ENCODE measurements at places on chromosomes 4 and X.
A peak's percentile ranks its signal among the peaks of the same experiment; 100 is the strongest.

GRCh38 chr4:22496165-22496813 lies 19.6 kb downstream of the ADGRA3 start:
- no peak for DNase-seq

DNA sequence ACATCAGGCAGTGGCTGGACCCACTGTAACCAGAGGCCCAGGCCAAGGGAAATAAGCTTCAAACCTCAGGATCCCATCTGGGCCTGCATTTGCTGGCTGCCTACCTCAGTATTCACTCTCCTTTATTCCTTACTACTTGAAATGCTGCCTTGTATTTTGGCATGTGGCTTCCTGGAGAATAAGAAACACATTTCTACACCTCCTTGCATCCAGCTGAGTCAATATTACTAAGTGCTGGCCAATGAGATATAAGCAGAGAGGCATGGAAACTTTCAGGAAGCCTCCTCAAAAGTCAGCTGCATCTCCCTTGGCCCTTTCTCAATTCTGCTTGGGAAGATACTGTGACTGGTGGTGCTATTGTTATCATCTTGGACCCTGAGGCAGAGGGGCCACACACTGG lies 59.8 kb upstream of the RELL1 start:
- DNase-seq = no peak

GRCh38 chr4:188399834-188400233 lies 260.6 kb downstream of the TRIML1 start:
- no peak for DNase-seq

GRCh38 chrX:24175276-24175675 lies 25.7 kb downstream of the ZFX start:
- no peak for DNase-seq

GRCh38 chr4:126888968-126889367 lies 743.8 kb upstream of the INTU start:
- no peak for DNase-seq

- DNase-seq = no peak
Observed at GRCh38 chrX:72142094-72142793, 10.5 kb upstream of the RTL5 start.

- DNase-seq = no peak
Observed at GRCh38 chr4:14513471-14513870, 488.8 kb upstream of the CPEB2 start.

DNA sequence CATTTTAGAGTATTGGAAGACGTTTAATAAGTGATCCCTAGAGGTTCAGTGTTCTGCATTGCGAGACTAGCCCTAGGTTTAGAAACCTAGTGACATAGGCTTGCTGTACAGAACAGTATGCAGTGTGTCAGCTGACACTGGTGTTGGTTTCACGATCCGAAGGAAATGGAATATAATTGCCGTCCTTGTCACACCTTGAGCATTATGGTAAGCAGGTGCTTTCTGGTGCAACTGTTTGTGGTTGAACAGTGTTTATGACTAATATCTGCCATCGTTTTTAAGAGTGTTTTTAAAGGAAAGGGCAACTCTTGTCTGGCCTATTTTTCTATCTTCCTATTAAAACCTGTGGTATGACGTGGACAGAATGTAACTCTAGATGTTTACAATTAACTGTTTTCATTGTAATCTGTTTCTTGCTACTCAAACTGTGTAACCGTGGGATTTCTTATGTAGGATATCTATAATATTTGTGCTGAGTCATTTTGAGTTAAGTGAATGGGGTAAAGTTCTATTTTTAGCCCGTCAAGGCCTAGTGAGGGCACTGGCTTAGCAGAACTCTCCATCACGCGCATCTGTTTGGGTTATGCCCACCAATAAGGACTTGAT lies 53.8 kb upstream of the TBC1D14 start:
- no peak for DNase-seq

DNA sequence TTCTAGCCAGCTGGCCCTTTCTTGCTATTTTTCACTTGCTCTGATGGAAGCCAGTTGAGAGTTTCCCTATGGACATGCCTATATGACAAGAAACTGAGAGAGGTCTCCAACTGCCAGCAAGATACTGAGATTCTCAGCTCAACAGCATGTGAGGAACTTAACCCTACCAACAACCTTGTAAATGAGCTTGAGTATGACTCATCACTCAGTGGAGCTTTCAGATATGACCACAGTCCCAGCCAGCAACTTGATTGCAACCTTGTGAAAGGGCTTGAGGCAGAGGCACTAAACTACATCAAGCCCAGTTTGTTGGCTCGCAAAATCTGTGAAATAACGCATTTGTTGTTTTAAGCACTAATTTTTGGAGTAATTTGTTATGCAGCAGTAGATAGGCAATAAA lies 175.8 kb downstream of the COMMD8 start:
- peak; percentile 6 for DNase-seq

- DNase-seq = no peak
Observed at GRCh38 chr4:8457646-8458252, 17.2 kb downstream of the TRMT44 start.

DNA sequence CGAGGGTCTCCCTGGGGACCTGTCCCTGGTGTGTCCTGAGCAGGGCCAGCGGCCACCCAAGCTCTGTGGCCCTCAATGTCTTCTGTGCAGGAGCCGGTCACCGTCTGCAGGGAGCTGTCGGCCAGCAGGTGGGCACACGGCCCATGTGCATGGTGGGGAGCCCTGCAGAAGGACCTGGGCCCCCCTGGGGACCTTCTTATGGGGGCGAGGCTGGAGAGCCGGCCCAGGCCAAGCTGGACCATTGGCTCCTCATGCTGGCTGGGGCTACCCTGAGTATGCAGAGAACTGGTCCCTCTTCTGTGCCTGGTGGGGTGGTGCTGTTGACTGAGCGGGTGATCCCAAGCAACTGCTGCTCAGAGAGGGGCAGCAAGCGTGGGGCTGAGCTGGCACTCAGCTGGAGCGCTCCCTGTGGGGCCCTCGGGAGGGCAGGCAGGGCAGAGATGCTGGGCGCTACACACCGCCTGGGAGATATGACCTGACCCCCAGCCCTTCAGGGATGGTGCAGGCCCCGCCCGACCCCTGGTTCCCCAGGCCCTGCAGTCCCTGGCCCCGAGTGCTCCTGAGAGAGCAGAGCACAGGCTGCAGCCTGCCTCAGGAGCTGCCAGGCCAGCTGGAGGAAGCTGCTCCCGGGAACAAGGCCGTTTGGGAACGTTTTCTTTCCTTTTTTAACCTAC lies 14.8 kb downstream of the NAT8L start:
- DNase-seq = no peak

GRCh38 chrX:140057001-140057411 lies 91.7 kb upstream of the CXorf66 start:
- DNase-seq = peak; percentile 36

DNA sequence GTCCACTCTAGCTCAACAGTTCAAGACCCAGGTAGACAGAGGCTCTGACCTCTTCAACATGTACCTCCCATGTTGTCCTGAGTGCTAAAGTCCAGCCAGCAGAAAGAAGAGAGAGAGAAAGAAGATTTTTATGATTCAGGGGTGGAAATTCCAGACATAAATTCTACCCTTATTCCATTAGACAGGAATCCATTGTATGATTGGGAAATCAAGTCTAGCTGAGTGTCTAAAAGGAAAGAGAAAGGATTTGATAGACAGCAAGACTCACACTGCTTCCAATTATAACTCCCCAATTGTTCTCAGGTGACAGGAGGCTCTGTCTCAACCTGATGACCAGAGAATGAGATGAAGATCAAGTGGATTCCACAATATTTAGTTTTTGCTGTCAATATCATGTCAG lies 27.9 kb upstream of the PGM2 start:
- DNase-seq = no peak

DNA sequence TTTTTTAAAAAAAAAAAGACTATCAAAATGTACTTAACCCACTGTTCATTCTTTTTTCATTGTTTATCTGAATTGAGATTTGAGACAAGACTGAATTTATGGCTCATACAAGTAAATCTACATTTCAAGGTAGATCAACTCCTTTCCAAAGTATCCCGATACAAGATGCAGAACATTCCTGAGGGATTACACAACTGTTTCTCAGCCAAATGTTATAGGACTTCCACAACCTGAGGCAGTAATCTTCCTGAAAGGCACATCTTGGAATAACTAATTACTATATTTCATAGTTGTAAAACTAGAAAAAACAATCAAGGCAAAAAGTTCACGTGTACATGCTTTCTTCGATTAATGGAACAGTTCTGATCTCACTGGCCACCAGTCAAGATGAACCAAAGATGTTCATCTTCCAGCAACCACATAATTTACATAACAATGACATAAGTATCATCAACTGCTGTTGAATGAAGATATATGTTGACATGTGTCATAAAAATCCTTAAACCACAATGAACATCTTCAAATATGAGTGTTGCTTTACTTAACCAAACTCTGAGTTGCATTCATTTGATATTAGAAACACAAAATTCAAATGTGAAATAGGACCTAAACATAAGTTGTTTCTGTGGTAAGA lies 225.2 kb upstream of the DKK2 start:
- no peak for DNase-seq

- DNase-seq = no peak
Observed at GRCh38 chrX:131762802-131763234, 218.9 kb downstream of the OR13H1 start.

DNA sequence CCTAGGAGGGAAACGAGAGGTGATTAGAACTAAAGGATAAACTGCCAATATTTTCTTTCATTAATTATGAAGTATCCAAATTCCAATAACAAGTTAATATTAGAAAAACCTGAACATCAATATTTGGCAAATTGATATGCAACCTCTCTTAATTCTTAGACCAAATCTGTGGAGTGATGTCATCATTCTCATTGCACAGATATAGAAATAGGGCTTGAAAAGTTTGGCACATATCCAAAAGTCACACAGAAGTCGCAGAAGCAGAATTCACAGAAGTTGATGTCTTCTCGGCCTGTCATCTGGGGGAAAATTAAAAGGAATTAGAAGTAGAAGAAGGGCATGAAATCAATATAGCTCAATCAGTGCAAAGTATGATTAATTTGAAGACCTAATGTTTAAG lies 36.9 kb downstream of the ENPEP start:
- no peak for DNase-seq

DNA sequence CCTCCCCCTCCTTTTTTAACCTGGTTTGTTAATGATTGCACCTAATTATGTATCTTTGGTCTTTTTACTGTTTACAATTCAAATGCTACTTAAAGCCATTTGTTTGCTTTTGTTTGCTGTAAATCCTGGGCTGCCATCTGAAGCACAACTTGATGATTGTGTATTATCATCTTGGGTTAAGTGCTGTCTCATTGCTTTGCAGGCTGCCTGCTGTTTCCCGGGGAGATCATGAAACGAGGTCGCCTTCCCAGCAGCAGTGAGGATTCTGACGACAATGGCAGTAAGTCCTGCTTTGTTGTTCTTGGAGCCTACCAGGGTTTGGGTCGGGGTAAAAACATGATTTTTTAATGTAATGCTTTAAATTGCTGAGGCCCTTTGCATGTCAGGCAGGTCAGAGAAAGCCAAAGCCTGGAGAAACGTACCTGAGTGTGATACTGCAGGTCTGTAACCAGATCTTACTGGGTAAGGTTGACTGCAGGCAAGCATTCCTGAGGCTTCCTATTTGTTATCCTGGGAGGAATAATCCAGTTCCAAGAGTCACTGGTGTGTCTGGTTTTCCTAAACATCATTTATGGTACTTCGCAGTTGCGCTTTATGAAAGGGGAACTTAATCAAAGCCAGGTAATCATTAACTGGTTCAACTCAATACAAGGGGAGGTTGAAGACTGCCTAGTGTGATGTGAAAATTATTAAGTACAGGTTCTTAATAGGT lies 22.2 kb downstream of the JADE1 start:
- DNase-seq = no peak

- peak; percentile 61 for DNase-seq
Observed at GRCh38 chrX:152896450-152896849, 1.4 kb upstream of the ZNF185 start.

DNA sequence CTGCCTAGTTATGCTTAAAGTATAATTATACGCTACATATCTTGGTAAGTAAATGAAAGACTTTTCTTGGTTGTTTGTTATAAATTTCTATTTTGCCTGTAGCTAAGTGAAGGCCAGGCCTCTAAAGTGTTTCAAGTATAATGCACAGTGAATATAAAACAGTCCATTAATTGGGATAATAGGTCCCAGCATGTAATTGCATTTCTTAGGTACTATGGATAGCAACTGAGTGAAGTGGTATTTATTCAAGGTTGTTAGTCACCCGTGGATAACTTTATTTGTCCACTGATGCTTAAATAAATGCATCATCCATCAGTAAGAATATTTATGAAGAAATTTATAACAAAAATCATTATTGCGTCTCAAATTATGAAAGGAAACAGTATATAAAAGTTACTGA lies 59.1 kb downstream of the TEX13C start:
- DNase-seq = no peak

- no peak for DNase-seq
Observed at GRCh38 chr4:55989766-55990165, 41.0 kb downstream of the CEP135 start.

DNA sequence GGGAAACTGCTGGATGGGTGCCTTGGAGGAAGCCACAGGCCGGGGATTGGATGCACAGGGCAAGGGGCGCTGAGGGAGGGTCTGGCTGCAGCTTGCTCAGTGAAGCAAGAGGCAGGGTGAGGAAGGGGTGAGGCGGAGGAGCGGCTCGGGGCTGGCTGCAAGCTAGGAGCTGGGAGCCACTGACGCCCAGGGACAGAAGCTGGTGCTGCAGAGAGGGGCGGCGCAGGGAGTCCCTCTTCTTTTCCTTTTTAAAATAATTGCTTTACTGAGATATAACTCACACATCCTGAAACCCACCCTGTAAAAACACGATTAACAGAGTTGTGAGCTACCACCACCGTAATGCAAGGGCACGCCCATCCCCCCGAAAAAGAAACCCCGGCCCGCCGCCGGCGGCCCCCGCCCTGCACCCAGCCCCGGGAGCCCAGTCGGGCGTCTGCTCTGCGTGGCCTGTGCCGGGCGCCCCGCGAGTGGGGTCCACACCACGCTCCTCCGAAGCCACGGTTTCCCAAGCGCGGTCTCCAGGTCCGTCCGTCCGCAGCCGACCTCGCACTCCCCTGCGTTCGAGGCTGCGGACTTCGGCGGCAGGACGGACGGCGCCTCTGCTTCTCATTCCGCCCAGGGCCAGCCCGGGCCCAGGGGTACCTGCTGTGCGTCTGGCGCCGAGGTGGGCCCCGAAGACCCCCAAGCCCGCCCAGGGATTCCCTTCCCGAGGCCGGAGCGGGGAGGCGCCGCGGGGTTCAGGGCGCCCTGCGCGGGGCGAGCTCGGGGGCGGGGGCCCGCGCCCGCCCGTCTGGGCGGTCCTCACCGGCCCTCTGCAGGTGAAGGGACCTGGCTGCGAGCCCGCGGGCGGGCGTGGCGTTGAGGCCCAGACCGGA lies 866 bp upstream of the UVSSA start:
- DNase-seq = peak; percentile 37

GRCh38 chrX:46707274-46707965 lies 51.5 kb downstream of the SLC9A7 start:
- DNase-seq = no peak

GRCh38 chr4:108777388-108777787 lies 14.5 kb upstream of the ETNPPL start:
- no peak for DNase-seq

GRCh38 chr4:76028350-76028765 lies 5.1 kb upstream of the CXCL10 start:
- no peak for DNase-seq

DNA sequence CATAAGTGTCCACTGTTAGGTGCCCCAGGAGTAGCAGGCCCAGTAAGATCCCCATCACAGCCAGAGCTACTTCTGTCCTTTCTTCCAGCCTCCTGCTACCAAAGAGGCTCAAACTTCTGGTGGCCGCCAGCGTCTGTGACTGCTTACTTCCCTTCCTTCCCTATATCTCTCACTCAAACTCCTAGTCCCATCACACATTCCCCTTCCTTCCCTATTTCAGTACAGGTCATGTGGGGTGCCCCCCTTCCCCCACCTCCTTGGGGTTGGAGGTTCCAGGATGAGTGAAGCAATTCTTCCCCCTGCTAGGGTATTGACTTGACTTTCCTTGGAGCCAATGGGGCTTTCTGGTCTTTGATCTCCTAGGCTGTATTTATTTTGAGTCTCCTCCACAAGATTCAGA lies at the start of gene VSIG4:
TSS of gene VSIG4 (minus strand) at position 137 of the 400 bp plus-strand sequence. CDS start at position 55, 82 bp downstream.
- DNase-seq = no peak
